ENCODE measurements at places on chromosomes 16 and 17.

DNA sequence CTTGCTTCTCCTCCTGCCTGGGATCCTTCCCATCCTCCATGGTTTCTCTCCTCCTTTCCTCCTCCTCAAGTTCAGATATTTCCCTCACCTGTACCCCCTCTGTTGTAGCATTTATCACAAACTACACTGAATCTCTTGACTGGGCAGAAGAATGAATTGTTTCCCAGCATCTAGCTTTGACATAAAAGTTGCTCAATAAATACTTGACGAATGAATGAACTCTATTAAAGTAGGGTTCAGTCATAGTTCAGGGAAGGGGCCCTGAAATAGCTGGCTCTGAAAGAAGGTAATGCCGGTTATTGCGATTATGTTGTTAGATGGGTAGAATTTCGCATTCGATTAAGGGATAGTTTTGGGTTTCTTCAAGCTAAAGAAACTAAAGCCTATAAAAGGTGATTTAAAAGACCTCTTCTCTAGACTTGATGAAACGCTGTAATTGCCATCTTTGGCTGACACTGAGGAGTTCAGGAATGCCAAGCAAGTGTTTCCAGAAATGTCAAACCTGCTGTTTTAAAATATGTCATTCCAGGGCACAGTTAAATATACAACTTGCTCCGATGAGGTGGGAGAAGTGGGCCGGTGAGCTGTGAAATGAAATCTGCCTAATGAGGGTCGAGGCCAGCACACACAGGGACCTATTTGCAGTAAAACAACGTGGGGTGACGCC, 1.0 kb upstream of the CPD start:
- DNase-seq, result no peak

GRCh38 chr17:7184091-7184488, 4.9 kb upstream of the ASGR1 start:
- no peak for DNase-seq

- DNase-seq, result peak; percentile 97
These were observed 60.5 kb downstream of the CREBBP start for GRCh38 chr16:3819746-3820724.

GRCh38 chr17:77869665-77870132, 88.8 kb upstream of the TNRC6C start:
- no peak for DNase-seq

- no peak for DNase-seq
These were observed 9.8 kb upstream of the LASP1NB start for GRCh38 chr17:38915639-38915995.

DNA sequence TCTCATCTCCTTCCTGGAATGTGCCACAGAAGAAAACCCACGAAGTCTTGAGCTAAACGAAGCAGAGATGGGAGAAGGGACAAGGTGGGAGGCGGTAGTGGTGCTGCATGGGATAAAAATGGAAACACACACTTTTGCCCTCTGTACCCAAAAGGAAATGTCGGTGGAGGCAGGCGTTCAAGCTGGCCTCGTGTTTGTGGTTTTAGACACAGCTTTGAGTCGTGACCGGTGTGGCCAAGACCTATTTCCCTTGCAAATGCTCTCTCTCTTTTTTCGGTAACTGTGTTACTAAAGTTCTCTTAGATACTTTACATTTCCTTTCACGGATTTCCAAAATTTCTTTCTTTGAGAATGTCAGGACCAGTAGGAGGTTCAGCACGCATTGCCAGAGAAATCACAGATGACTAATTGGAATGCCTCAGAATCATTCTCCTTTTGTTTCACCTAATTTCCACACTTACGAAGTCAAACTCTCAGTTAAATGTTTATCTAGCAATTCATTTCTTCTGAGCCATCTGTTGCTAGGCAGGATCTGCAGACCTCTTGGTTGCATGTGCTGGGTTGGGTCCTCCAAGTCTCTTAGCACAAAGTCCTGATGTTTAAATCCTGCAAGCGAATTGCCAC, 412.3 kb downstream of the MAF start:
- no peak for DNase-seq

DNA sequence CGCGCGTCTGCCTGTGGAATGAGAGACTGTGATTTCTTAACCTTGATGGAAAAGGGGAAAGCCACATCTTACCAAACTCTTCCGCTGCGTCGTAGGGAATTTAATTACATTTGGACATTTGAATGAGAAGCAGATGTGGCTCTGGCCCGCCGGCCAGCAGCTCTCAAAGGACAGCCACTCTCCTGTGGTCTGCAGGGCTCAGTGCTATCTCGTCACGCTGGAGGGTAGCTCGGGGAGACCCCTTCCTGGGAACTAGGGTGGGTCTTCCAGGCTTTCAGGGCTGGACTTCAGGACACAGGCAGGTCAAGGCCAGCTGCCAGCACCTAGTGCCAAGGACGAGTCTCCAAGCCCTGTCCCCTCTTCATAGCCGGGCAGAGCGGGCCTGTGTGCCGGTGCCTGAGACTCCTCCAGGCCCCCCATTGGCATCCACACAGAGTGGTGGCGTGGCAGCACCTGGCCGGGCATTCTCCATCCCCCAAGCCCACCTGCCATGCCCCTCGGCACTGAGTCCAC, 15.9 kb upstream of the TBX2 start:
- DNase-seq, result no peak

- peak; percentile 7 for DNase-seq
These were observed 33.6 kb upstream of the ANKFY1 start for GRCh38 chr17:4297351-4297750.

DNA sequence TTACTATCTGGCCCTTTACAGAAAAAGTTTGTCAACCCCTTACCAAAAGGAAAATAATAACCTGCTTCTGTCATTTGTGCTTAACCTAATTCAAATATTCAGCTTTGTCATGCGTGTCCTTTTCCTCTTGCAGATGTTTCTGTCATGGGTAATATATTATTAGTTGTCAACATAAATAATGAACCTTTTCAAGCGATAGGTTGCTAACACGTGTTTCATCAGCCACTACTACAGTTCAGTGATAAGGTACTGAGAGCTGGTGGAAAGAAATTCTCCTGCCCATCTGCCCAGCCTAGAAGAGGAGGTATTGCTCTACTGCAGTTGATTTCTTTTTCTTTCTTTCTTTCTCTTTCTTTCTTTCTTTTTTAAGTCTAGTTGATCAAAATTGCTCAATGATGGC, 12.0 kb upstream of the SRSF1 start:
- DNase-seq, result no peak

DNA sequence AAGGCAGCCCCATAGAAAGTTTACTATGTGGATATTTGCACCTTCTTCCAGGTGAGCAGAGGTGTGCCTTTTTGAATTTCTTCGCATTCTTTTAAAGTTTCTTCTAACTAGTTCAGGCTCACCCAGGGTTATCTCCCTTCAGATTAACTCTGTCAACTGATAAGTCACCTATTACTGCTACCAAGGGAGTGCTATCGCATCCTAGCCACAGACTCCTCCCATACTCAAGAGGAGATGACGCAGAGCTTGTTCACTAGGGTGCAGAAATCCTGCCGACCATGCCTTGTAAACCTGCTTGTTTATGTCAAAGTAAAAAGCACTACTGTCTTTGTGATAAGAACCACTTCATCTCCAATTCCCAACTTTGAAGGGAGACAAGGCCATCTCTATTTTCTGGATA, 390.1 kb downstream of the RBFOX1 start:
- DNase-seq, result no peak

- DNase-seq, result no peak
These were observed 15.2 kb downstream of the ALOX12B start for GRCh38 chr17:8072341-8072728.

GRCh38 chr16:26598998-26599784, 467.5 kb upstream of the C16orf82 start:
- no peak for DNase-seq

- DNase-seq, result no peak
These were observed 23.5 kb downstream of the GRIN2C start for GRCh38 chr17:74836191-74836590.

DNA sequence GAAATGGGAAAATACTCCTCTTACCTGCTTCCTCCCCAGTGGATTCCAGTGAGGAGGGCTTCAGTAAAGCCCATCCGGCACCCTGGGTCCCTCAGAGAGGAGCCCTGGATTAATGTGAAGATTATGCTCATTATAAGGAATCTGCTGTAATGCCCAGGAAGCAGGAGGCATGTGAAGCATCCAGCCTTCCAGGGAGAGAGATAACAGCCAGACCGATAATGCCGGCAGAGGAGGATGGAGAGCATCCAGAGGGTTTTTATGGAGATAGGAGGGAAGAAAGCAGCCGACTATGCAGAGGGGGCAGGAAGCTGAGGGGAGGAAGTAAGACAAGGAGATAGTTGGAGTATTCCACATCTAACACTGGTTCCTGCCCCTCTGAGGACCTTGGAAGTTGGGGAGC, 53.7 kb upstream of the TMEM132E start:
- no peak for DNase-seq

GRCh38 chr16:29809850-29810698, 1.9 kb upstream of the PRRT2 start:
- DNase-seq, result no peak

DNA sequence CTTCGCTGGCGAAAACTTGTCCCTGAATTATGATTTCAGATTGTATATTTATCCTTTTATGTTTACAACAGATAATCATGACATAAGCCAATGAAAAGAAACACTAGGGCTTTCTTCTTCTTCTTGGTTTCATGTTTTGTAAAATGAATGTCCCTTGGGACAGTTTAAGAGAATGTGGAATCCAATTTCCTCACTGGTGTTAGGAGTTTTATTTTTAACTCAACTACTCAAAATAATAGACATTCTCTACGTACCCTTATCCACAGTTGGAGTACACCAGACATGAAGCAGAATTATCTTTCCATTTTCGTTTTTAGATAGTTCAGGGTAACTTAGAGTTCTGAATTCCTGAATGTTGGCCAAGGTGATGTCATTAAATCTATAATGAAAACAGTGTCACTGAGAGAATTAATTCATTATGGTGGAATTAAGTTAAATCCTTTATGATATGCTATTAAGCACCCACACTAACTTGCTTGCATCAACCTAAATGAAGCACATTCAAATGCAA, 43.4 kb downstream of the IRX6 start:
- no peak for DNase-seq

GRCh38 chr16:20948444-20948843, 47.9 kb downstream of the LYRM1 start:
- DNase-seq, result no peak

GRCh38 chr17:58741121-58741625, 14.5 kb upstream of the PPM1E start:
- DNase-seq, result peak; percentile 81

DNA sequence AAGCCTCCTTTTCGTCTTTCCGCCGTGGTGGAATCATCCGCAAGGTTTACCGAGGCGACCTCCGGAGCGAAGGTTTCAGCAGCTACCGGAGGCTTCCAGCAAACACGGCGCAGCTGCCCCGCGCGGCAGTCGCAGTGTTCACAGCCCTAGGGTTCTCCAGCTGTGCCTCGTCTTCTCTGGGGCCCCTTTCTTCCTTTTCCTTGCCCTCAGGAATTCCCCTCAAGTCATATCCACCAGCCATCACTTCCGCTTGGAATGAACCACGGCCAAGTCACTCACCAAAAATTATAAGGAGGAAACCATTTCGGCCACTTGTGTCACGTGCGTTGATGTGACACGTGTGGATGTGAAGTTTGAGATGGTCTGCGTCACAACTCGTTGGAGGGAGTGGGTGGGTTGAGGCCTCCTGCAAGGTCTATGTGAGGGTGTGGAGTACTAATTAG, 636 bp upstream of the ERN1 start:
- peak; percentile 80 for DNase-seq

- DNase-seq, result no peak
These were observed 8.2 kb upstream of the SEC14L1 start for GRCh38 chr17:77132411-77133086.

GRCh38 chr17:48724251-48725003, 1.4 kb downstream of the PRAC2 start:
- peak; percentile 67 for DNase-seq

DNA sequence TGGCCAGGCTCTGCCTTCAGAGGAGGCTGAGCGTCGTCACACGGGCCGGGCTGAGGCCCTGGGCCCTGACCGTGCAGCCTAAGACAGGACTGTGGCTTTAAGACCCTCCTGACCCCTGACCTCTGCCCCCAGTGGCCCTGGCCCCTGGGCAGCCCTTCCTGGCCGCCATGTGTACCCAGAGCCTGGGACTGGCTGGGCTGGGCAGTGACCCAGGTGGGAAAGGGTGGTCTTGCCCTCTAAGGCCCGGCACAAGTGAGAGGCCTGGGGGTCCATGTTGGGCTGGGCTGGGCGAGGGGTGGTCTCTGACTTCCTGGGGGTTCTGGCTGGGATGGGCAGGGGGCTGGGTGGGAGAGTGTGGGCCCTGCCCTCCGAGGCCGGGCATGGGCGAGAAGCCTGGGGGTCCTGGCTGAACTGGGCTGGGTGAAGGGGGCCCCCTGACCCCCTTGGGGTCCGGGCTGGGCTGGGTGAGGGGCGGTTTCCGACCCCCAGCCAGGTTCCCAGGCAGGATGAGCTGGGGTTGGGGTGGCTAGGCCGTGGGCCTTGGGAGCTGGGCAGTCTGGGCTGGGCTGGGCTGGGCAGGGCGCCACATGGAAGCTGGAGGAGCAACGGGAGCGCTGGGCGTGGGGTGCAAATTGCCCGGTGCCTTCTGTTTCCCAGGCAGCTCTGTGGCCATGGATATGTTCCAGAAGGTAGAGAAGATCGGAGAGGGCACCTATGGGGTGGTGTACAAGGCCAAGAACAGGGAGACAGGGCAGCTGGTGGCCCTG, at the start of gene CDK3:
Gene CDK3, plus strand, starts transcription at position 101 of the 767 bp plus-strand sequence. Its CDS starts 571 bp downstream, at position 672.
- DNase-seq, result no peak

DNA sequence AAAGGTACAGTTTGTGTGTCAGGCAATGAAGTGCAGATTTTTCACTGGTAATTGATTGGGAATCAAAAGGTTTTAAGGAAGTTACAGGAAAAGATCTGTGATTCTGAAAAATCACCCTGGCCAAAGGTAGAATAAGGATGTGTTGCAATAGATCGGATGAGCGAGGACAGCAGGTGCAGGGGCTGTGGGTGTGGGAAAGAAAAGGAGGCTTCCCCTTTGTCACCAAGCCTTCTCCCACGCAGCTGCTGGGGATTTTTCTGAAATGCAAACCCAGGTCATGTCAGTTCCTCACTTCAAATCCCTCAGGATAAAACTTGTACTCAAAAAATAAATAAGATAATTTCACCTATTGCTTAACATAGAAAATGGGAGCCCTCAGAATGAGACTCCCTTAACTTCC, 47.9 kb upstream of the ARHGAP17 start:
- no peak for DNase-seq

- no peak for DNase-seq
These were observed 83.2 kb downstream of the CNGB1 start for GRCh38 chr16:57887711-57888110.

DNA sequence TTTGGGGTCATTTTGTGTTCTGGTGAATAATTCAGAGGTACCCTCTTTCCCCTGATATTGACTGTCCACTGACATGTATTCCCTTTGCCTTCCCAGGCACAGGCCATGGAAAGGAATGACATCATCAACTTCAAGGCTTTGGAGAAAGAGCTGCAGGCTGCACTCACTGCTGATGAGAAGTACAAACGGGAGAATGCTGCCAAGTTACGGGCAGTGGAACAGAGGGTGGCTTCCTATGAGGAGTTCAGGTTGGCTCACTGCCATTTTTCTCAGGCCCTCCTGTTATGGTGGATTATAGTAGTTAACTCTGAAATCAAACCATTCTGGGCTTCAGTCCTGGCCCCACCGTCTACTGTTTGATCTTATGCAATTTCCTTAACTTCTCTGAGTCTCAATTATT, 1.6 kb upstream of the EFTUD2 start:
- DNase-seq, result peak; percentile 83

- DNase-seq, result no peak
These were observed 243.5 kb upstream of the CCL2 start for GRCh38 chr17:34011599-34011998.

Data from IMR-90 (cell line).